GM12878 (cell line): ENCODE measurements at places on chromosomes 12 and 14. TPM values are rescaled to one million over a fixed set of nuclear protein-coding genes. Genes with fewer than 3 reads are reported as not detected.

Gene PTPRB
- 0.13 and 0.29 TPM in 2 replicates for polyA plus RNA-seq

Gene EEF1AKMT3
- 3.8 and 3.9 TPM in 2 replicates for polyA plus RNA-seq

Gene PAX9
- 0.11 TPM in 1 of 2 replicates, not detected in the other for polyA plus RNA-seq

Gene CRACR2A
- 9.2 and 13.1 TPM in 2 replicates for polyA plus RNA-seq

Gene TROAP
- polyA plus RNA-seq, result 52.7 and 59.3 TPM in 2 replicates

Gene DNAJC22
- 0.07 TPM in 1 of 2 replicates, not detected in the other for polyA plus RNA-seq

Gene NFE2
- not detected in 2 replicates for polyA plus RNA-seq

Gene HOXC6
- 0.54 TPM in 1 of 2 replicates, not detected in the other for polyA plus RNA-seq

Gene LRRC10
- polyA plus RNA-seq, result not detected in 2 replicates

Gene RHEBL1
- 11.0 and 14.5 TPM in 2 replicates for polyA plus RNA-seq

Gene TMEM233
- polyA plus RNA-seq, result not detected in 2 replicates

Gene TGM1
- 0.63 and 0.93 TPM in 2 replicates for polyA plus RNA-seq

Gene MRPL42
- 174 and 178 TPM in 2 replicates for polyA plus RNA-seq

Gene WNT1
- not detected in 2 replicates for polyA plus RNA-seq

Gene SLCO1B1
- polyA plus RNA-seq, result not detected in 2 replicates

- no peak for DNase-seq
Observed at GRCh38 chr12:15688202-15688736, 100.9 kb downstream of the EPS8 start.

GRCh38 chr12:49971141-49971540 lies 1.6 kb upstream of the AQP6 start:
- no peak for DNase-seq

- no peak for DNase-seq
Observed at GRCh38 chr12:5588176-5588575, 156.3 kb downstream of the NTF3 start.

DNA sequence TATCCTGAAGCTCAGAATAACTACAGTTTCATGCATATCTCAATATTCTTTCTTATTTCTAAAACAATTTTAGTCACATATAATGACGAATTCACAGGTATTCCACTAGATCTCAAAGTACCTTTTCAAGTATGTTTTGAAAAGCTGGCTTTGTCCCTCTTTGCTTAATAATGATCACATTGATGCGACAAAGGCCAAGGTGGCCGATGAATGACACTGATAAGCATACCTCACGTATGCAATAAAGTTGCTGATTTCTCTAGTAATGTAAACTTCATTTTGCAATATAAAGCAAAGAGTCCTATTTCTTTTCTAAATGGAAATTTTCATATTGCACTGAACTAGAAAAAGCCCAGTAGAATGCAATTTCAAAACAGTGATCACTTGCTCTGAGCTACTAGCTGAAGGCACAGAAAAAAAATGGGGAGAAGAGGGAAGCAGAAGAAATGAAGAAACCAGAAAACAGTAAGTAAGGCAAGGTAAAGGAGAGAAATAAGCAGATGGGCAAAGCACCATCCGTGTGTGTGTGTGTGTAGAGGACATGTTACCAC lies 29.3 kb downstream of the FGD6 start:
- DNase-seq, result no peak

DNA sequence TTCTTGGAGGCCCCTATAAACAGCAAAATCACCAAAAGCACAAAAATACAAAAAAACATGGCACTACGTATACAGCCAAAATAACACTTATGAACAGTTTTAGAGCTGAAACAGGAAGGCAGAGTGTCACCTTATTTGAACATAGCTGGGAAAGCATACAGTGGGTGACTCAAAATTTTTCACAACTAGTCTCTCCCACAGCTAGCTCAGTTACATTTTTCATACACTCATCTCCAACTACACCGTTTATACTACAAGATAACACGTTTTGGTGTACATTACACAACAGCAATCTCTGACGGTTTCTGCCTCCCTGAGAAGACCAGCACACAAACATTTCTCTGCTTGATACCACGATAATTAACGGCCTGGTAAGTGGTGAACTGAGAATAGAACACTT lies 2.9 kb downstream of the RAD52 start:
- DNase-seq, result peak; percentile 24

- no peak for DNase-seq
Observed at GRCh38 chr14:95330591-95331370, 11.1 kb upstream of the CLMN start.

GRCh38 chr12:89319122-89319521 lies 33.2 kb downstream of the DUSP6 start:
- no peak for DNase-seq

DNA sequence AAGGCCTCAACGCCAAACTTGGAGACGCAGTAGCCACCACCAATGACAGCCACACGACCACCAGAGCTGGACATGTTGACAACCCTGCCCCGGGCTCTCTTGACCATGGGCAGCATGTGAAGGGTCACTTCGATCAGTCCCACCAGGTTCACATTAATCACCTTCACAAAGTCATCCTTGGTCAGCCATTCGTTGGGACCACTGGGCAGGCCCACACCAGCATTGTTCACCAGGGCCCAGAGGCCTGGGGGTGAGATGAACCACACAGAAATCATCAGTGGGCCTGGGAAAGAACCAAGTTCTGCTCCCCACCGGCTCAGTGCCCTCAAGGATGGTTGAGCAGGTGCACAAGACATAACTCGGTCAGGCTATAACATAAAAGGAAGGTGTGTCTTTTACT lies 4.0 kb downstream of the SDR9C7 start:
- no peak for DNase-seq

- DNase-seq, result no peak
Observed at GRCh38 chr12:66321435-66321834, 19.1 kb downstream of the HELB start.

GRCh38 chr12:54442099-54442498 lies 23.0 kb upstream of the ITGA5 start:
- no peak for DNase-seq

GRCh38 chr12:123487428-123487827 lies 29.5 kb downstream of the SNRNP35 start:
- no peak for DNase-seq

DNA sequence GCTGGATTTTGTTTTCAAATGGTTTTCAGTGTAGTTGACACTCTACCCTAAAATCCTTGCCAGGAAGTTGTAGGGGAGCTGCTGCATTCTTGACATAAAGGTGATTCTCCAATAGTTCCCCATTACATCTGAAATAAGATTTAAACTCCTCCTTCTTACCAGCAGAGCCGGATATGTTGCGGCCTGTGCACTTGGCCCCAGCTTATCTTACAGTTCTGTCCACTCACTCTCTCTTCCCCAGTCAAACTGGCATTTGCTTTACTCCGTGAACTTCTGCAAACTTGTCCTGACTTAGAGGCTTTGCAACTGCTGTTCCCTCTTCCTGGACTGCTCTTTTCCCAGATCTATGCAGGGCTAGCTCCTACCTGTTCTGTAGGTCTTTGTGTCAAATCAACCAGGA lies 929.5 kb downstream of the VRK1 start:
- DNase-seq, result no peak

- no peak for DNase-seq
Observed at GRCh38 chr14:91843437-91843836, 23.9 kb downstream of the TC2N start.

- DNase-seq, result no peak
Observed at GRCh38 chr12:7934091-7934888, 1.7 kb downstream of the SLC2A3 start.

- DNase-seq, result no peak
Observed at GRCh38 chr12:14982562-14982961, 9.7 kb downstream of the PDE6H start.

- DNase-seq, result no peak
Observed at GRCh38 chr12:33253178-33253577, 186.4 kb downstream of the SYT10 start.

GRCh38 chr14:96905825-96906224 lies 108.6 kb downstream of the VRK1 start:
- DNase-seq, result no peak

- DNase-seq, result no peak
Observed at GRCh38 chr14:96400495-96400894, 8.6 kb downstream of the AK7 start.

- no peak for DNase-seq
Observed at GRCh38 chr12:58051378-58051777, 110.0 kb downstream of the ATP23 start.

DNA sequence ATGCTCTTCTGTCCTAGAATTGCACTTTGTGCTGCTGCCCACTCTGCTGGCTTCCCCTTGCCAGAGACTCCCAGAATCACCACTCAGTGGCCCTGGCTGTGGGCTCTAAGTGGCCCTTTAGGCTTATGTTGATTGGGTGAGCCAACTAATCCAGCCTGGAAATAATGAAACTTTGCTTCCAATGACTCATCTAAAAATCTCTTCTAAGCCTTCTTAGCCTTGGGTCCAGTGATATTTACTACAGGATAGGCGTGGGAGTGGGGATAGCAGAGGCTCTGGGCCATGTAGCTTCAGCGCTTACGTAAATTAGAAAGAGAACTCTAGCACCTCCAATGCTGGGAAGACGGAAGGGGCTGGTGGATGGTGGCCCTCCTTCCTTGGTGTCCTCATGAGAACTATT lies 137.9 kb downstream of the TTC8 start:
- DNase-seq, result no peak

DNA sequence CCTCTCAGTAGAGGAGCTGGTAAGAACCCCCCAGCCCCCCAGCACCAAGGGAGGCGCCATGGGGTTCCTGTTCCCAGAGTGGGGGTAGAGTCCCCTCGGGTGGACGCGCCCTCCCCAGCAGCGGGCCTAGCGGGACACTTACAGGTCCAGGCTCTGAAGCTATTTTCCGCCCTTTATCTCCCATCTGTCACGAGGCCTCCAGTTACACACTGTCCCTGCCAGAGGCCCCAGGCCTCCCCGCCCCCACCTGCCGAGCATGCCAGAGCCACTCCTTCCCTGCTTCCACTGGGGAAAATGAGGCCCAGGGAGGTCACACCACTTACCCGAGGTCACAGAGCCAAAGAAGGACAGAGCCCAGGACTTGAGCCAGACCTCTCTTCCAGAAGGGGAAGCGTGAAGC lies 3.1 kb downstream of the C14orf180 start:
- no peak for DNase-seq

- DNase-seq, result peak; percentile 45
Observed at GRCh38 chr14:96424109-96424989, 32.4 kb downstream of the AK7 start.

GRCh38 chr12:1738446-1738845 lies 47.6 kb downstream of the ADIPOR2 start:
- no peak for DNase-seq

- no peak for DNase-seq
Observed at GRCh38 chr14:99675382-99675835, 8.7 kb upstream of the CYP46A1 start.

DNA sequence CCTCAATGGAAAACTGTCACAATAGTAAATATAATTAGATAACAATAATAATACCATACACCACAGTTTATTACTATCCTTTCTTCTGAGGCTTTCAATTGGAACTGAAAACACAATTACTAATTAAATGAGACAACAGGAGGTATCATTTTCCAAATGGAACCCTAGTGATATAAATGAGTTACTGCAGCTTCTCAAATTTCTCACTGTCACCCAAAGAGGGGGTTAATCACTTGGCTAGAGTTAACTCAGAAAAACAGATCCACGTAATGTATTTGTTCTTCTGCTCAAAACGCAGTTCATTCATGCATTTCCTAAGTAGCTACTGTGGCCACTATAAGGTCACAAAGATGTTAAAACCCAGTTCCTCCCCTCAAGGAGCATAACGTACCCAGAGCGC lies 120.9 kb upstream of the FOXN3 start:
- DNase-seq, result no peak

DNA sequence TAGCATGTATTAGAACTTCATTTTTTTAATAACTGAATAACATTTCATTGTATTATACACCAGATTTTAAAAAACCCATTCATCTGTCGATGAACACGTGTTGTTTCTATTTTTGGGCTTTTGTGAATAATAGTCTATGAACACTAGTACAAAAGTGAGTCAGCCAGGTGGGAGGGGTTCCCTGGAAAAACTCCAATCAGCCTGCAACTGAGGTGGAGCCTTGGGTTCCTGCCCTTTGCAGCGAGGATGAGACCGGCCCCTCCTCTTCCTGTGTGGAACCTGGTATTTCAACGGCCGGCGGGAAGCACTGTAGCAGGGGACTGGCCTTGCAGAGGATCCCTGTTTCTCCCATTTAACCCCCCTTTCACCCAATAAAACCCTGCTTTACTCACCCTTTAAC lies 56.1 kb downstream of the LMNTD1 start:
- no peak for DNase-seq

GRCh38 chr12:48038085-48038484 lies 33.8 kb upstream of the COL2A1 start:
- no peak for DNase-seq

GRCh38 chr12:52486166-52487105 lies 6.6 kb downstream of the KRT6A start:
- no peak for DNase-seq

GRCh38 chr14:61121355-61121787 lies 140.3 kb downstream of the SLC38A6 start:
- DNase-seq, result no peak

DNA sequence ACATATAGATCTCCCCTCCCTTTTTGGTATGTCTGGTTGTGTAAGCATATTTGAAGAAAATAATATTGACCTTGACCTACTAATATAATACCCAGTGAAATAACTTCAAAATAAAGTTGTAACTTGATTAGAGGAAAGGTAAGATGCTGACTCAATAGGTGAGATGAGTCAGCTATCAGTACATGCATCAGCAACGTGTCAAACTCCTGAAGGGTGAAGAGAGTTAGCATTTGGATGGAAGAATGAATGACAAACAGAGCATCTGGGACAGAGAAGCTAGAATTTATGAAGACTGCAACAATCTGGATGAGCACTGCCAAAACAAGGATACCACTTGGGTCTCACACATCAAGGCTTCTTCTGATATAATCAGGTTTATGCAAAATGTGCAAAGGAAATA lies 74.9 kb downstream of the PPP2R5E start:
- peak; percentile 35 for DNase-seq

DNA sequence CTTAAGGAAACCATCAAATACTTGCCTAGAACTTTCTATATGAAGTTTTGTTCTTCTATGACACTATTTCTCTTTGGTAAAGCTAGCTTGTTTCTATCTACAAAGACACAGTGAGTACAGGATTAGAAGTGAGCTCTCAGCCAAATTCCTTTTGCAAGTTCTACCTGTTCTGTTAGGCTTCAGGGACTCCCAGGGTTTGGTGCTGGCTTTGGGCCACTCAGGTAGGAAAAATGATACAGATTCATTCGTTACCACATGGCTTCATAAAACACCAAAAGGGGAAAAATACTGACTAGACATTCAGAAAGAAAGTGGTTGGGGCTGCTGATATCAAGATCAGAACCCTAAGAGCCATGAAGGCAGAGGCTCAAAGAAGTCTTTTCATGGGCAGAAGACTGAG lies 13.8 kb downstream of the ZC2HC1C start:
- DNase-seq, result no peak

- no peak for DNase-seq
Observed at GRCh38 chr12:106039242-106039641, 99.5 kb downstream of the NUAK1 start.

DNA sequence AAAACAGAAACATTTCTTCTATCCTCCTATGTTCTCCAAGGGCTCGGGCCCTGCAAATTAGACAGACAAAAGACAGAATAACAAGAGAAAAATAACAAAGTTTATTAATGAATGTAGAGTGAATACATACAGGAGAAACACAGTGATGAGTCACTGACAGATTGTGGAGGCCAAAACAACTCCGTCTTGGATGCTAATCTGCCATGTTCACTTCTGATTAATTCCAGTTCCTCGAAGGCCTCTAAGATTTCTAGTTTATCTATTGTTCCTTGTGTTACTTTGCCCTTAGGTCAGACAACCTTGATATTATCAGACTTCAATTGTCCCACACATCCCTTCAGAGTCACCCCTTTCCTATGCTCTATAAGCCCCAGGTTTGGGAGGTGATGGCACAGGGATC lies 26.8 kb upstream of the NEDD1 start:
- no peak for DNase-seq
